Activated effector memory CD4-positive, alpha-beta T cell treated with Interleukin-2 at 50 U/mL for 16 hours (primary cell): ENCODE measurements at places on chromosomes 2 and 18.

GRCh38 chr18:73681912-73682311, 465.7 kb downstream of the FBXO15 start:
- no peak for DNase-seq

DNA sequence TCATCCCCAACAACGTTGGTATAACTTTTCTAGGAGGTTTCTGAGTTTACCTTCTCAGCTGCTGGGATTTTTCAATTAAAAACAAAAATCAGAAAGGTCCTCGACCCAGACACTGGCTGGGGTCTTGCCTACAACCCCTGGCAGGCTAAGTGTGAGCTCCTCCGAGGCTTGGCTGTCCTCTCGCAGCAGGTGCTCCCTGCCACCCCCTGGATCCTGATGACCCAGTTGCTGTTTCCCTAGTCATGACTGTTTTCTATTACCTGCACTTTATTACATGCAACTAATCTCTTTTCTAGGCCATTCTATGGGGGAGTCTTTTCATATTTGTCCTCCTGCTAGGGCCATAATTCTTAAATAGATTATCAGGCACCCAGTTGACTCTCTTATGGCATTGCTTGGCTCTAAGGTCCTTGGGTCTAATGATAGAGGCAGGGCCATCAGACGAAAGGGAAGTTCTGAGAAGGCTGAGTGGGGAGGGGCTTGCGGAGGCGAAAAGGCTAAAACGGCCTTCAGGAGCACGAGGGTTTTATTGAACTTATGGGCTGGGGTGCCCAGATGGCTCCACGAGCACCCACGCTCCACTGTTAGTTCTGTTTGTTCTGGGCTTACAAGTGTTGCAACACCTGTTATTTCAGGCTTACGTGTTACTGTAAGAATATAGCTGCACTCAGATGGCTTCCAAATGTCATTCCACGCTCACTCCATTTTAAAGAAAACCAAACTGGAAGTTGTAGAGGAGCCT, 166.0 kb downstream of the NCK2 start:
- DNase-seq = no peak

- no peak for DNase-seq
Observed at GRCh38 chr2:236550701-236551465, 18.7 kb upstream of the ACKR3 start.

DNA sequence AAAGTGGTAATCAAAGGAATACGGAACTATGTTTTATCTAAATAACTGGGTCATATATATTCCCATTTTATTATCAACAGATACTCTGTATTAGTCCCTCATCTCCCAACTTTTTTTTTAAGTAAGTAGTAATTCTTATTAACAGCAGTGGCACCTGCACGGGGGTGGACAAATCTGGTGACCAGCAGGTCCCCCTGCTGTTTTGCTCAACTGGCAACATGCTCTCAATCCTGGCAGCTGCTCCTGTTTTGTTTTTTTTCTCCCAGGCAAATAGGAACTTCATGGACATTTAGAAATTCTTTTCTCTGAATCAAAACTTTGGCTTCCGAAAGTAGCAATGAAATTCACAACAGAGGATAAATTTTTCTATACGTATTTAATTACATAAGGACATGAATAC, 193.5 kb downstream of the SS18 start:
- no peak for DNase-seq

GRCh38 chr2:91975130-91975491, 2896.1 kb upstream of the TEKT4 start:
- no peak for DNase-seq

DNA sequence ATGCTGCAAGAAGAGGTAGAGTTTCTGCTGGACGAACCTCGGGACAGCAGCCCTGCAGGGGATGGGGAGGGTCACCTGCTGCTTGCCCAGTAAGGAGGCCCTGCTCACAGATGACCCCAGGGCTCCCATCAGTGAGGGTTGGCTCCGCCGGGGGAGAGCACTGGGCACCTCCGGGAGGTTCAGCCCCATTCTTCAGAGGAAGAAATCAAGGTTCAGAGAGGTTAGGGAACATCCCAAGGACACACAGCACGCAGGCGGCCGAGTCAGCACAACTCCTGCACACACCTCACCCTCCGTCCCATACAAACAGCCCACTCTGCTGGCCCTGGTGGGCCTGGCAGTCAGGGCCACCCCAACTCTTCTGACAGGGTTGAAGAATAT, 11.7 kb upstream of the CCDC74B start:
- no peak for DNase-seq

GRCh38 chr2:239723486-239724193, 301.5 kb downstream of the NDUFA10 start:
- DNase-seq = no peak

- DNase-seq = no peak
Observed at GRCh38 chr2:40227210-40227609, 224.7 kb downstream of the SLC8A1 start.

DNA sequence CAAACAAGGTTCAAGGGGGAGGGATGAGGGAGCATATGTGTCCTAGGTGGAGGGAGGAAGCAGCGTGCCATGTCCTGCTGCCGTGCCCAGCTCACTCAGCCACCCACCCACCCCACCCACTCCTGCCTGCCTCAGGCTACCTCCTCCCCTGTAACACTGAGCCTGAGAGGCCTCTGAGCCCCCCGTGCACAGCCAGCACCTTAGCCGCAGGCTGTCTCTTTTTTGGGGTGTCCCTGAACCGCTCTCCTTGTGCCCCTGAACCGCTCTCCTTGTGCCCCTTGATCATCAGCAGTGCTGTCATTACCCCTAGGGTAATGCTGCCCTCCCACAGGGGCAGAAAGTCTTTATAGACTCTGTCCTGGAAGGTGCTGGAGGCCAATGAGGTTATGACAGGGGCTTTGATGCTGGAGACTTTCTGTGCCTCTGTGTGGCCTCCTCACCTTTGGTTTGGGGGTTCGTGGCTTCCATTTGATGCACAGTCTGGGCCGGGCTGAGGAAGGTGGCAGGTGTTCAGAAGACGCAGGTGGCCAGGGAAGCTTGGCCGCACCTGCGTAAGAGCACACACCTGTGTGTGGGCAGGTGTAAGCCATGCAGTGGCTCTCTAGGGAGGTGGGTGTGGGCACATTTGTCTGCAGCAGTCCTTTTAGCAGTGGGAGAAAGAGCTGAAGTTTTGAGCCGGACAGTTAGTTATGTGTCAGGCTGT, 140.0 kb downstream of the SEPTIN10 start:
- no peak for DNase-seq

- no peak for DNase-seq
Observed at GRCh38 chr2:109255654-109256053, 126.6 kb downstream of the SH3RF3 start.

GRCh38 chr18:30280186-30280585, 762.4 kb downstream of the DSC3 start:
- no peak for DNase-seq

GRCh38 chr18:28689588-28689987, 512.7 kb upstream of the CDH2 start:
- DNase-seq = no peak

DNA sequence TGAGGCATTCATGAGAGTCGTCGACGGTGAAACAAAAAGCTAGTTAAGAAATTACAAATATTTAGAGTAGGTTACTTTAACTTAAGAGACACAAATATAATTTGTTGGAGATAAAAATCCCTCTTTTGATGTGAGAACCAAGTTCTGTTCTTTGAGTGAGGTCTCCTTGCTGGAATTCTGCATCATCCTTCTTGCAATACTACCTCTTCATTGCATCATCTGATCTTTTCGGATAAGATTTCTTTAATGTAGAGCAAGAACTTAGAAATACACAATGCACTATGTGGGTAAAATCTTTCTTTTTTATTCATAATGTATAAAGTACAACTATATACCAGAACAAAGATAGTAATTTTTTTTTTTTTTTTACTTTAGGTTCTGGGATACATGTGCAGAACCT, 118.4 kb downstream of the ARL4C start:
- DNase-seq = no peak

DNA sequence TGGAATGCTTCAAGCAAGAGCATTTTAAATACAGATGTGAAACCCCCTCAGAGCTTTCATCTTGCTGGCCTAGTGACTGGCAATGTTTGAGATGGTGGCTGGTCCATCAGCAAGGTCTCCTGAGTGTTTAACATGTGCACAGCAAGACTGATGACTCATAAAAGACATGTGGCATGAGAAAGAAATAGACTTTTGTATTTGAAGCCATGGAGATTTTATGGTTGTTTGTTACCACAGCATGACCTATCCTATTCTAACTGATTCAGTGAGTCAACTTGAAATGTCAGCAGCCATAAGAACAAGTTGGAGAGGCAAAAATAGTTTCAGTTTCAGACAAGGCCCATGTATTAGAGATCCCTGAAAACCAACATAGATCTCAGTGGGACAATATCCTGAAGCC, 154.7 kb upstream of the LYPD1 start:
- no peak for DNase-seq

GRCh38 chr2:232787806-232788205, 11.4 kb upstream of the KCNJ13 start:
- no peak for DNase-seq

GRCh38 chr2:59249441-59250306, 1008.5 kb upstream of the FANCL start:
- DNase-seq = no peak

DNA sequence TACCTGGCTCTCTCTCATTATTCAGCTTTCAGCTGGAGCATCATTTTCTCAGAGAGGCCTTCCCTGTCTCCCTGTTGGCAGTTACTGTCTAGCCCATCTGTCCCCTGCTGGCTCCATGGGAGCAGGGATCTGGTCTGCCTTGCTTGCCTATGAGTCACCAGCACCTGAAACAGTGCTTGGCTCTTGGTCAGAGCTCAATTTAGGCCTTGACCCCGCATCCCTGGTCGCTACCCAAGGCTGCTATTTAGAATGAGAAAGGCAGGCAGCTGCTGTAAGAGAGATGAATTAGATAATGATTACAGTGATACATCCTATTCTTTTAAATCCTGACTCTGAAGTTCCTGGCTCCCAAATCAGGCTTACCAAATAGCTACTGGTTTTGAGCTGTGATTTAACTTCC, 32.9 kb downstream of the KCNE4 start:
- DNase-seq = no peak

DNA sequence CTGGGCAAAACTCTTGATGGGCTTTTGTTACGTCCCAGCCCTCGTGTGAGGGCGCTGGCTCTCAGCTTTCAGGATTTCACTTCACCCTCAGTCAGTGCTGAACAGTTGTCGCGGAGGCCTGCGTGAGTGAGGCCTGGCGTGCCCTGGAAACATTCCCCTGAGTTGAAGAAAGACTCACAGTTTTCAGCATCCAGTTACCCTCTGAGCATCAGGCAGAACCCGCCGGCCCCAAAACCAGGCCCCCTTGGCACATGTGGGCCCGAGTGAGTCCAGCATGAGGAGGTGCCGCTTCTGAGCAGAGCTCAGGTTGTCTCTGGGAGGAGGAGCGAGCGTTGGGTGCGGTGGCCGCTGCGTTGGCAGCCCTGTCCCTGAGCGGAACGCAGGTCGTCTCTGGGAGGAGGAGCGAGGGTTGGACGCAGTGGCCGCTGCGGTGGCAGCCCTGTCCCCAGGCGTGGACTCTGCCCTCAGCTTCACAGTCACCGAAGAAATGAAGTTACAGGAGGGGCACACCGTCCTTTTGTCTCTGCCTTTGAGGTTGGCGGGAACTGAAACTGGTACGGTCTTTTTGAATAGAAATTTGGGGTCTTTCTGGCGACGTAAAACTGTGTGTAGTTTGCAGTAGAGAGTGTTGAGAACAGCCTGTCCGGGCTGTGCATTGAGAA, at the start of gene NEU4:
NEU4 (plus strand) TSS at position 473 of the 662 bp plus-strand sequence. CDS start 5,292 bp downstream, outside the sequence.
- no peak for DNase-seq

DNA sequence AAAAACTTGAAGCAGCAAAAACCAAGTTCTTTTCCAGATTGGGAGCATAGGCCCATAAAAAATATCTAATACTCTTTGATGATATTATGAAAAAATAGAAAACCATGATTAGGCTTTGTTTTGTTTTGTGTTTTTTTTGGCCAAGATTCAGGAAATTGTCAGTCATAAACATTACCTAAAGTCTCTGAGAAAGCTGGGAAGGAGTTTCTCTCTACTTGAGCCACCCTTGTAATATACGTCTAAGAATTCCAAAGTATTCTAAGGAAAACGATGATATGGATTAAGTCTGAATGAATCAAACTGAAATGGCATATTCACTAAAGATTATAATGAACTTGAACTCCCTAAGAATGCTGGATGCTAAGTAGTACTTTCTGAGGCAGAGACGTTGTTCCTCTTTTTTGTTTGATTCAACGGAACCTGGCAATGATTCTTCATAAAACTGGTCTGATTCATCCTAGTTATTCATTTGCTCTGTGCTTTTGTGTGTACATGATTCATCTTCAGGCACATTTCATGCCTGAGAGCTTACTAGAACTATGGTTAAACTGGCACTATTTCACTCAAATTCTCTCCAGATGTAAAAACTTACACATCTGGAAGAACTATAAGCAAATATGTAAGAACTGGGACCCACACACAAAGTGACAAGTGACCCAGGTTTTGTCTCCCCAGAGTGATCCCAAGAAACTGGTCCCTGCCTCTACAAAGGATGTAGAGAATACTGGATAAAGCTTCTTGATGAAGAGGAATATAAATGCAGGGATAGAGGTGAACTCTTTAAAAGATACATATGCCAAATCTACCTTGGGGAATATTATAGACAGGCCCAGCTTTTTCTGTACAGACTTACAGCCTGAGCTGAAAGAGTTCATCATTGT, 159.7 kb downstream of the DOCK10 start:
- DNase-seq = no peak

GRCh38 chr2:80001701-80002101, 302.9 kb downstream of the LRRTM1 start:
- no peak for DNase-seq

DNA sequence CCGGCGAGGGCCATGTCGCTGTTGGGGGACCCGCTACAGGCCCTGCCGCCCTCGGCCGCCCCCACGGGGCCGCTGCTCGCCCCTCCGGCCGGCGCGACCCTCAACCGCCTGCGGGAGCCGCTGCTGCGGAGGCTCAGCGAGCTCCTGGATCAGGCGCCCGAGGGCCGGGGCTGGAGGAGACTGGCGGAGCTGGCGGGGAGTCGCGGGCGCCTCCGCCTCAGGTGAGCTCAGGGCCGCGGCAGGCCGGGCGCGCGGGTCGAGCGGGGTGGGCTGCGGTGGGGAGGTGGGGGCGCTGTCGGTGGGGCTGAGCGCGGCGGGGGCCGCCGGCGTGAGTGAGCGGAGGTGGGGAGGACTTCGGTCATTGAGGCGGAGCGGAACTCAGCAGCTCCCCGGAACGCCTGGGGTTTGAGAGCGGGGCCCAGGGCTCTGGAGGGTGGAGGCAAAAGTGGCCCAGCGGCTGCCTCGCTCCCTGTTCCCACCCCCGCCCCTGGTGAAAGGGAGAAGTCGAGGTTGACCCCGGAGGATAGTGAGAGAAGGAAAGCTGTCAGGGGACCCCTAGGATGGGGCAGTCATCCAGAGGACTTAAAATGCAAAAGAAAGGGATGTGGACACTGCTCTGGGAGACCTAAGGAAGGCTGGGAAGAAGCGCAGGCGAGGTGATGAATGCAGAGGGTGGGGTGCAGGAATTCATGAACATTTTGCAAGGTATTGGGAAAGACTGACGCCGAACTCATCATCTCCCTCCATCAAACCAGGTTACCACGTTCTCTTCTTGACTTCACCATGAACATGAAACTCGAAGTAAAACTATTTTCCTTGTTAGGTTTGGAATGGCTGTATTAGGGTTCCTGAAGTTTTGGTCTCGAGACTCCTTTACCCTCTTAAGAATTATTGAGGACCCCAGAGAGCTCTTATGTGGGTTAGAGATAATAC, 633 bp downstream of the MALT1 start:
- no peak for DNase-seq
